Cardiac septum (tissue), 1 donor: ENCODE measurements at places on chromosomes 2 and 18.

DNA sequence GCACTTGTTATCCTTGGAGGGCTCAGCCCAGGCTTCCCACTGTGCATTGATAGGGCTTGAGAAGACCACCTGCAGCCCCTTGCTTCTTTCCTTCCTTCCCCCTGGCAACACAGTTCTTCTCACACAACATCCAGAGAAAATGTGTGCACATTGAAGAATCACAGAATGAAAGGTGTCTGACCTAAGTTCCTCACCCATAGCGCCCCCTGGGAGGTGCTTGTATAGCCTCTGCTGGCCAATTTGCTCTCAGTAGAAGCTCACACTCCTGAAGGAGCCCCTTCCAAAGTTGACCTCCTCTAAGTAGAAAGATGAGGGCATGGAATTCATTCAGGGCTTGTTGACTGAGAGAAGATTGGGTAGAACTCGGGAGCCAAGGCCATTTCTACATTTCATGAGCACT lies 758.4 kb upstream of the KLHL29 start:
- no peak for DNase-seq

GRCh38 chr2:98242003-98242402 lies 104.3 kb upstream of the CNGA3 start:
- DNase-seq: no peak

- no peak for DNase-seq
Observed at GRCh38 chr2:122758967-122759366, 1003.5 kb downstream of the TSN start.

DNA sequence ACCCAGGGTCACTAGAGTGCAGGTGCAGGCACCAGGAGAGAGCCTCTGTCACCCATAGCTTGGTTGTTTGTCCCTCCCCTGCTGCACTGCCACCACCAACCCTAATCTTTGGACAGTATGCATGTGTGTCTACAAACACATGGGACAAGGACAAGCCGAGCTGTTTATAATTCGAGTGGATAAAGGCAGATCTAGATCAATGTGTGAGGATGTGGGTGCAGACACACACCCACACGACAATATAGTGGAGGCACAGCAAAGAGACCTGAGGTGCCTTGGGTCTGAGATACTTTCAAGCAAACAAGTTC lies 199.2 kb downstream of the TNS1 start:
- DNase-seq: no peak

DNA sequence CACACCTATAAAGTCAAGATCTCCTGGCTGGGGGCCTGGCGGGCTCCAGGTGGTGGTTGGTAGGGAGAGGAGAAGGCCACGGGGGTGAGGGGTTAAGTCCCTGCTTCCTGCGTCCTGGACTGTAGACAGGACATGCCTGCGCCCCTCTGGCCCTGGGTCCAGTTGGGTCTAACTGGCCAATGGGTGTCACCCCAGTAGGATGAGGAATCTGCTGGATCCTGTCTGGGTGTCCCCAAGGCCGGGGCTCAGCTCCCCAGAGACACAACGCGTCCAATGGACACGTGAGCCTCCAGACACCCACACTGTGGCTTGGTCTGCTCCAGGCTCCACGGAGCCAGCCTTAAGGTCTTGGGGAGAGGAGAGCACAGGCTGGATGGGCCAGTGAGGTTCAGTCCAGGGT lies 19.6 kb downstream of the AQP12A start:
- DNase-seq: no peak

GRCh38 chr2:200658278-200658864 lies 72.6 kb downstream of the AOX1 start:
- DNase-seq: no peak

DNA sequence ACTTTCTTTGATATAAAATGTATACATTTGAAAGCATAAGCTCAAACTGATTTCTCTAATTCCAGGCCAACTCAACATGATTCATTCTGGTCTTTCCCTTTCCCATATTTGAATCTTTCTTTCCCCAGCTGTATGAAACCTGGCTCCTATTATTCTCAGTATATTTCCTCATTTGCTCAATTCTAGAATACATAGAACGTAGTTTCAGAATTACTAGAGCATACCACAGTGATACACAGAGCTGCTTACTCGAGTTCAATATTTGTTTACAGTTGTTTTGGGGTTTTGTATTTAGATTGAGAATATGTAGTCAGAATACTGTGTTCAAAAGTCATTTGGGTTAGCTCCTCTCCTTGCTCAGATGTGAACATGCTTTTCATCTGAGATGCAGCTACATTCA lies 43.0 kb downstream of the TNFRSF11A start:
- DNase-seq: no peak

DNA sequence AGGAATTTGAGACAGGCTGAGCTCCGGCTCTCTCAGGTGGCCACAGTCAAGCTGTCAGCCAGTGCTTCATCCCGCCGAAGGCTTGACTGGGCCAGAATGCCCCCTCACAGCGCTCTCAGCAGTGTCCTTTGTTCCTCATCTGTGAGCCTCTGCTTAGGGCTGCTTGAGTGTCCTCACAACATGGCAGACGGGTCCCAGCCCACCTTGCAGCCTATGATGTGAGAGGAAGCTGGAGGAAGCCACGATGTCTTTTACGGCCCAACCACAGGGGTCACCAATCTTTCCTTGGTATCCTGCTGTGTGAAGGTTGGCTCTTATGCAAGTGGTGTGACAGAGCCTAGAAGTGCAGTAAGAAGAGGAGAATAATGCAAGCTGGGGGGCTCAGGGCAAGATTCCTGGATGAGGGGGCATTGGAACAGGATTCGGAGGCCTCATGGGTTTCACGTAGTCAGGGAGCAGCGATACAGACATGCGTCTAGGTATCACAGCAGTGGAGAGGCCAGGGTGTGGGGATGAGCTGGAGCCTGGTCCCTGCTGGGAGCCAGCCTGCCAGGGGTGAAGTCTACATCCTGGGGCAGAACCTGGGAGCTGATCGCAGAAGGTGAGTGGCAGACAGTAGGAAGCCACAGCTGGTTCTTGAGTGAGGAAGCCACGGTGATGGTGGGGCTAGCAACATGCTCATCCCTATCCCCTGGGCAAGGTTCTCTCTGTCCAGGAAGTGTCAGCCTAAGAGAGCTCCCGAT lies 234.1 kb downstream of the GLI2 start:
- DNase-seq: no peak

DNA sequence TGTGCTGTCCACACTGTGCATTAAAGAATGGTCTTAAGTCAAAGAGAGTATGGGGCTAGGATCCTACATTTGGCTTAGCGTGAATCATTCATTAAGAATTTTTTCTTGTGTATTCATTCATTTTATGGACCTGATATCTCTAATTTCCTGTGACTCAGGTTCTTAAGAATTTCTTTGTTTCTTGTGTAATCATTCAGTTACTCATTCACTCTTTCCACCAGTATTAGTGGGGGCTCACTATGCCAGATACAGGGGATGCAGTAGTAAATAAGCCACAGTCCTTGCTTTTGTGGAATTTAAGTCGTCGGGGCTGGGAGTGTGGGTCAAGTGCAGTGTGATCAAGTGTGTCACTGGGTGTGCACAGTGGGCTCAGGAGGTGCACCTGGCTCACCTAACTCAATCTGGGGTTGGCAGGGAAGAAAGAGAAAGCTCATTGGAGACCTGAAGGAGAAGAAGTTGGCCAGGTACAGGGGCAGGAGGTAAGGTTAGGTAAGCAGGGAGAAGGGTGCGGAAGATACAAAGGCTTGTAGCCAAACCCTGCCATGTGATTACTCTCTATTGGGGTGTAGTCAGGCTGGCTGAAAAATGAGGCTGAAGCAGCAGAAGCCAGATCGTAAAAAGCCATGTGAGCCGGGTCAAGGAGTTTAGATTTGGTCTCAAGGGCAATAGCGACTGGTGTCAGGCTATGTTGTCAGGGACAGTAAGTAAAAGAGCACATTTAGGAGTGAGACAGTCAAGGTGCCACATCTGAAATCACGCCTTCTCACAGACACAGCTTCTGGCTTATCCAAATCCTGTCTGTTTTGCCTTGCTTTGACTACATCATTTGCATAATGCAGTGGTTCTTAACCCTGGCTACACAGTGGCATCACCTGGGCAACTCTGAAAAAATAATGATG lies 67.2 kb downstream of the KCTD1 start:
- no peak for DNase-seq

- DNase-seq: no peak
Observed at GRCh38 chr2:55857766-55858165, 65.8 kb downstream of the EFEMP1 start.

DNA sequence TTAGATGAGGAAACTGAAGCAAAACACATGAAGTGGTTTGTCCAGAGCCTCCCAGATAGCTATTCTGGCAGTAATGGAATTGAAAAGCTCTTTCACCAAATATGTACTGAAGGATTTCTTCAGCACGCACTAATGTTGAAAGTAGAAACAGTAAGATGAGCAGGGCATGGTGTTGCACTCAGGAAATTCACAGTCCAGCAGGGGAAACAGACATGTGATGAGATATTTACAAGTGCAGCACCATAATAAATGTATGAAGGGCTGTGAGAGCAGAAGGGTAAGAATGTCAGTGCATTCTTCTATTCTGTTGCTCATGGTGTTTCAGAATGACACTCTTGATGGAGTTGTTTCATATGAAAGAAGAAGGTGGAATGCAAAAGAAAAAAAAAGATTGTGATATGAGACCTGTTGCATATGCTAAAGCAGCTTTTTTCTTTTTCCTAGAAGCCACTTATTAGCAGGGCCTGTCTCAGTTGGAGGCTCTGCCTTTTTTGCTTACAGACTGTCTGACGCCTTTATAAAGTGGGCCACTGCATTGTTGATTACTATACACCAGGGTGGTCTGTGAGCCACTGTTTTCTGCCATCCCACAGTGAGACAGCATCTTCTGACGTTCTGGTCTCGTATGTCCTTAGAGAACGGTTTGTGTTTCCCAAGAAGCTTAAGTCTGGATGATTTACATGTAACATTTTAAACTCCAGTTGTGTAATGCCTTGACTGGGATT lies 516.9 kb downstream of the ARHGAP15 start:
- DNase-seq: no peak
